ENCODE measurements at places on chromosomes 11 and 22. TPM values are rescaled to one million over a fixed set of nuclear protein-coding genes. Genes with fewer than 3 reads are reported as not detected.

Gene MMP8
- 0.11 TPM for total RNA-seq

Gene PRDM10
- 7.9 TPM for total RNA-seq

Gene C11orf58
- total RNA-seq = 184 TPM

Gene NXPE2
- under 0.01 TPM for total RNA-seq

Gene NCF4
- not detected for total RNA-seq

Gene CBX7
- 6.2 TPM for total RNA-seq

Gene OR6T1
- not detected for total RNA-seq

Gene FGF4
- not detected for total RNA-seq

Gene PTPRJ
- total RNA-seq = 8.6 TPM

Gene TEX12
- 0.11 TPM for total RNA-seq

Gene P2RX3
- not detected for total RNA-seq

Gene OR51B2
- not detected for total RNA-seq

Gene TRIM66
- total RNA-seq = 7.5 TPM

Gene VWCE
- 0.11 TPM for total RNA-seq

Gene TCN2
- total RNA-seq = 3.4 TPM

Gene OR10AG1
- total RNA-seq = not detected

Gene MMP10
- 1.2 TPM for total RNA-seq

Gene SSH3
- 15.6 TPM for total RNA-seq

Gene RIBC2
- 3.0 TPM for total RNA-seq

Gene PDE3B
- total RNA-seq = 2.7 TPM

Gene KRTAP5-10
- not detected for total RNA-seq

Gene MYH9
- total RNA-seq = 797 TPM

Gene TH
- total RNA-seq = not detected

Gene NRXN2
- 0.55 TPM for total RNA-seq

Gene SCGB1D2
- not detected for total RNA-seq

Gene OR52E4
- total RNA-seq = not detected

Gene ZNF202
- 11.4 TPM for total RNA-seq

Gene CLNS1A
- 170 TPM for total RNA-seq

Gene CENPM
- 37.2 TPM for total RNA-seq

Gene NECTIN1
- total RNA-seq = 3.4 TPM

Gene KCNJ1
- under 0.01 TPM for total RNA-seq

Gene GDPD4
- total RNA-seq = not detected

Gene GRIK4
- 0.12 TPM for total RNA-seq

Gene PLXNB2
- 118 TPM for total RNA-seq

Gene BATF2
- total RNA-seq = 0.50 TPM

Gene OR5A1
- not detected for total RNA-seq

Gene HTR3B
- total RNA-seq = not detected
